Activated naive CD4-positive, alpha-beta T cell treated with anti-CD3 and anti-CD28 coated beads, Interleukin-2, amount 50 U/mL, for 72 hours (primary cell): ENCODE measurements at places on chromosomes 5 and 9.

DNA sequence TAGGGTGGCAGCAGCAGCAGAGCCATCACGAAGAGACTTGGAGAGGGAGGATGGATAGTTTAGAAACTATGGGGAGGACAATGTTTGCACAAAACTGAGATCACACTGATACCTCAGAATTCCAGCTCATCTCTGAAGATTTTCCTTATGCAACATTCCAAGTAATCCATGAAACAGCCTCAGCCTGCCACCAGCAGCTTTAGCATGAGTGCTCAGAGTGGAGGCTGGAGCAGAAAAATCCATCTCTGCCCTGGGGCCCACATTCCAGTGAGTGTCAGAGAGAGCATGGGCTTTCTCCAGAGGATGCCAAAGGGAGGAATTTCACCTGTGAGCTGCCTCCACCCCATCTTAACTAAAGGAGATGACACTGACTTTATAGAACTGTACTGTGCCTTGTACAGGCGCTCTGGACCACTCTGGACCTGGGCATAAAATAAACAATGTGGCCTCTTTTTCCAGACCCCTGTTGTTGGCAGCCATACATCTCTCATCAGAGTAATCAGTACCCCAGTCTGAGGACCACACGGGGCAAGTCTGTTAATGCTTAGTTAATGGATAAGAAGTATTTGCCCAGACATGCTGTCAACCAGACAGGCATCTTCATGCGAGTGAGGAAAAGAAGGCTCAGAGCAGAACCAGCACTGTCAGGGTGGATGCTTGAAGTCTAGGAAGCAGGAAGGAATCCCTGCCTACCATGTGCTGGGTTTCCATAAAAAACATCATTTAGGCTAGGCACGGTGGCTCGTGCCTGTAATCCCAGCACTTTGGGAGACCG, 440.9 kb downstream of the ENC1 start:
- DNase-seq = no peak

- DNase-seq = no peak
Observed at GRCh38 chr5:135997673-135998335, 31.0 kb upstream of the TGFBI start.

GRCh38 chr5:84381502-84382362, 2.9 kb downstream of the EDIL3 start:
- DNase-seq = no peak

GRCh38 chr9:71352837-71353236, 231.4 kb upstream of the TRPM3 start:
- no peak for DNase-seq

- peak; percentile 76 for DNase-seq
Observed at GRCh38 chr9:136533775-136534157, 12.1 kb downstream of the NOTCH1 start.

DNA sequence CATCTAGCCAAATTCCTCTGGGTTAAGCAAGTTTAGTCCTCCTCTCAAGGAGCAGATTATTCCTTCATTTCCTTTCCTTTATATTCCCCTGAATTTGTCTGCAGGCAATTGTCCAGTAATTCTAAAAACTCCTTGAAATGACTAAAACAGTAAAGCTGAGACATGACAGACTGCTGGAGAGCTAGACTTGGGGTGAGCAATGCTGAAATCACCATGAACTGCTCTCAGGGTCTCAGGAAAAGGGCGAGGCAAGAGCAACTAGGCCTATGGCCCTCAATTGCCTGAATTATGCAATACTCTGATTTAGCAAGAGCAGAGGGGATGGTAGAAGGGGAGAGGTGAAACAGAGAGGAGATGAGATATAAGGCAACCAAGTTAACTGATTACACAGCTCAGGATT, 172.9 kb upstream of the NREP start:
- DNase-seq = no peak

- no peak for DNase-seq
Observed at GRCh38 chr9:72843520-72844439, 109.1 kb downstream of the ALDH1A1 start.

DNA sequence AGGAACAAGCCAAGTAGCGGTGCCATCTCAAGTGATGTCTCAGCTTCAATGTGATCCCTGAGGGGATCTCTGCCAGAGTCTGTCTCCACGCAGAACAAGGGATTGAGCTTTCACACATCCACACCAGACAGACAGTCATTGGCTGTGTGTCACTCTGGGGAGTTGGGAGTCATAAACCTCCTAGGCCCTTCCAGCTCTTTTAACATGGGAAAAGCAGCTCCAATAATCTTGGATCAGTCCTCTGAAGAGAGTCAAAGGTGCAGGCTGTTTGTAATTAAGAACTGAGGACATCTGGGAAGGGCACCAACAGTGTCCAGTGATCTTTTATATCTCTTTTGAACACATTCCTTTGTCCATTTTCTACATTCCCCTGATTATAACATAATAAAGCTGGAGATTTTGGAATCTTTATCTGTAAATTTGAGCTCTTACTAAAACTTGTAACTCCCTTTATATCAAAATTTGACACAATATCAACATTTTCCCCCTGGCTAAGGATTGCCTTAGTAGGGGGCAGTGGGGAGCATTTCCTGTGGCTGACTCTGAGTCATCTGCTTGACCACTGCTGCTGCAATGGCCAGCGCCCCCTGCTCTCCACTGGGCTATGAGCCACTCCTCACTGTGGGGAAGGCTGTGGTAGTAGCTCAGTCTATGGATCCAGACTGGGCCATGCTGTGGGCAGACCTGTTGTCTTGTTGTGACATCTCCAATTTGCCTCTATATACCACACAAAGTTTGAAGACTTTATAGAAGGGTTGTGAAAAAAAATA, 284.4 kb downstream of the OSTF1 start:
- DNase-seq = no peak

GRCh38 chr5:80231243-80231642, 24.6 kb downstream of the SERINC5 start:
- DNase-seq = no peak
